ENCODE measurements at places on chromosomes 6 and 20. TPM values are rescaled to one million over a fixed set of nuclear protein-coding genes. Genes with fewer than 3 reads are reported as not detected.

The TAGAP gene
- total RNA-seq = 51.2 TPM

The GRIK2 gene
- not detected for total RNA-seq

The GSTA3 gene
- total RNA-seq = not detected

The PRDM1 gene
- total RNA-seq = 56.8 TPM

The CNR1 gene
- total RNA-seq = not detected

The IER3 gene
- 20.9 TPM for total RNA-seq

The CST1 gene
- total RNA-seq = not detected

The FLRT3 gene
- not detected for total RNA-seq

The LINC00237 gene
- not detected for total RNA-seq

The RAB44 gene
- 0.07 TPM for total RNA-seq

The DDX43 gene
- total RNA-seq = 1.3 TPM

The BPIFA1 gene
- not detected for total RNA-seq

The GHRH gene
- not detected for total RNA-seq

The MATN4 gene
- total RNA-seq = 0.16 TPM

The HCRTR2 gene
- total RNA-seq = not detected

The KCNG1 gene
- total RNA-seq = not detected

The PGC gene
- not detected for total RNA-seq

The SIM1 gene
- 0.07 TPM for total RNA-seq

The LTB gene
- total RNA-seq = 767 TPM

The ISM1 gene
- total RNA-seq = 3.0 TPM

The AKAP7 gene
- total RNA-seq = 5.5 TPM

The C20orf96 gene
- 6.9 TPM for total RNA-seq

The NOP56 gene
- total RNA-seq = 501 TPM

The ELOVL2 gene
- not detected for total RNA-seq

The C20orf141 gene
- total RNA-seq = not detected

The ENPP1 gene
- 3.5 TPM for total RNA-seq

The MRAP2 gene
- total RNA-seq = not detected

Measured in T-helper 2 cell treated with Interferon-gamma antibody and Interleukin-4, amounts not matched to agents 100 ng/mL and 5 ng/mL, for 36 hours (primary cell).